ENCODE measurements at places on chromosomes 3 and 15.

DNA sequence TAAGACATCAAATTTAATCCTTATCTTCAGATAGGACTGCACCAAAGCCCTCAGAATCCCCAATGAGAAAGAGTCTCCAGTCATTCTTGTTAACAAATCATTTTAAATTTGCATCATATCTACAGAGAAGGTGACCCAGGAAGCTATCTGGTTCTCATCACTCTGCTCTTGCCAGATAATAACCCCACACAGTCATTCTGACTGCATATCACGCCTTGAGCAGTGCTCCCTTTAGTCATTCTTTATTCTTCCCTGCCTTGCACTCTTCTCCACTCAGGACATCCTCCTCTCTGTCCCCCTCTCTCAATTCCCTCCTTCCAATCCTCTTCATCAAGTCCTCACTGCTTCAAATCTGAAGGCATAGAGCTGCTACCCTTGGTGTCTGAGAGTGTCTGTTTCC lies 83.7 kb upstream of the COL6A6 start:
- DNase-seq = no peak

- no peak for DNase-seq
These were observed 24.9 kb downstream of the ALS2CL start for GRCh38 chr3:46668591-46668990.

GRCh38 chr3:149453140-149453805 lies 21.2 kb upstream of the TM4SF4 start:
- no peak for DNase-seq

DNA sequence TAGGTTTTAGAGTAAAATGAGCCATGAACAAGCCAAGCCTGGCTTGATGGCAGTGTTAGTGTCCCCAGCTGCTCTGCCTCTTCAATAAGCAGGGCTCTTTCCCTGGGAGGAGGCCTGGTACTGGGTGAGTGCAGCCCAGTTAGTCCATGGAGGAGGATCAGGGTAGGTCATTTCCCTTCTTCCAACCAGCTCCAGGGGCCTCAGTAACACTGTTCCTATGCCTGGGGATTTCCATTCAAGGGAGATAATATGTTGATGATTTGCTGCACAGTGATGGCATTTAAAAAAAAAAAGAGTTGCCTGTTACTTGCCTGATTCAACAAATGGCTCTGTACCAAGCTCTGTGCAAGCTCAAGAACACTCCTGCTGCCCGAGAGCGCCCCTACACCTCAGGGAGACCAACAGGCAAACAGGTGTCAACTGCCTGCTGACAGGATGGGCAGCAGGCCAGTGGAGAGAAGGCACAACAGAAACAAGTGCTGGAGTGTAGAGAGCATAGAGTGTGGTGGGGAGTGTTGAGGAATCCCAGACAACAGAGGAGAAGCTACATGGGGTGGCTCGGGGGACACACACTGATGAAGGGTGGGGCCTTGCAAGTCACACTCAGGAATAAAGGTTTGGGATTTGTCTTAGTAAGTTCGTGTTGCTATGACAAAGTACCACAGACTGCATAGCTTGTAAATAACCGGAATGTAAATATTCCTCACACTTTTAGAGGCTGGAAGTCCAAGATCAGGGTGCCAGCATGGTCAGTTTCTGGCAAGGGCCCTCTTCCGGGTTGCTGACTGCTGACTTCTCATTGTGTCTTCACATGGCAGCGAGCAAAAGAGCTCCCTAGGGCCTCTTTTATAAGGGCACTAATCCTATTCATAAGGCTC lies 78.6 kb upstream of the PXYLP1 start:
- no peak for DNase-seq

- no peak for DNase-seq
These were observed 32.9 kb upstream of the CTSH start for GRCh38 chr15:78977591-78978347.

- no peak for DNase-seq
These were observed 148.0 kb upstream of the LRTM1 start for GRCh38 chr3:55075846-55076245.

- DNase-seq = no peak
These were observed 73.1 kb downstream of the OXSM start for GRCh38 chr3:25863011-25863415.

DNA sequence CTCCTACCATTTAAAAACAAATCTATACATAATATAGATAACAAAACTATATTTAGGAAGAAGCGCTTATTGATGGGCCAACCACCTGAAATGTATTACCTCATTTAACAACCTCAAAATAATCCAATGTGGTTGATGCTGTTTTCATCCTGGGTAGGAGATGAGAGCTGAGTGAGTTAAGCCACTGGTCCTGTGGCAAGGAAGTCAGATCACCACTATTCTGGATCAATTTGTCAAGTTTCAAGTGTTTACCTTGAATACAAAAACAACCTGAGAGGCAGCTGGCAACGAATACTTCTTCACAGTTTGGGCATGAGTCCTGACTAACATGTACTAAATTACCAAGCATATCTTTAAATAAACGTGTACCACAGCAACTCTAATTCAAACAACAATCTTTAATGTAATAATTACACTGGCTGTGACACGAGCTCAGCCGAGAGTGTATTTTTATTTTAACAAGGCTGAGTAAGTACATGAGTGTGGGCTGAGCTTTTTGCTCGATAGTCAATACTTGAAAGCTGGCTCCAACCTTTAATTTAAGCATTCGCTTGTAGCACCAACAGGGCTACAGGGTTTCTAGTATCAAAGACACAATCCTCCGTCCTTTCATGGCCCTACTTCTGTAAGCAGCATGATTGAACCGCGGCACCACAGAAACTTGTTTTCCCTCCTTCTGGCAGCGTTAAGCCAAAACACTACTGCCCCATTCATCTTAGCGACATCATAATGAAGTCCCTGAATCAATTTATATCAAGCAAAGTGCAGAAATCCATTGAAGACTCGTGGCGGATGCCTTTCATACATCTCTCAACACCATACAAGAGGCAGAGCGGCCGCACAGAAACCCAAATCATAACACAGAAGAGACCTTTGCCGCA lies 93.8 kb upstream of the ICE2 start:
- no peak for DNase-seq

- DNase-seq = no peak
These were observed 6.7 kb downstream of the CAPN3 start for GRCh38 chr15:42365921-42366550.

GRCh38 chr15:81296186-81296585 lies 27.8 kb downstream of the STARD5 start:
- no peak for DNase-seq

DNA sequence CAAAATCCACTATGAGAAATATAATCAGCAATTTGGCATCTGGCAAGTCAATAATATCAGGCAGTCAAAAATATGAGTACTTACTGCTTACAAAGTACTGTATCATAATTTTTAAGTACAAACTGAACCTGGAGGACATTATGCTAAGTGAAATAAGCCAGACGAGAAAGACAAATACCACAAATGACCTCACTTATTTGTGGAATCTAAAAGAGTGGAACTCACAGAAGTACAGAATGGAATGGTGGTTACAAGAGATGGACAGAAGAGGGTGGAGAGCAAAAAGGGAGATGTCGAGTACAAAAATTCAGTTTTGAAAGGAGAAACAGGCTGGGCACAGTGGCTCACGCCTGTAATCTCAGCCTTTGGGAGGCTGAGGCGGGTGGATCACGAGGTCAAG lies 12.4 kb downstream of the PCYT1A start:
- no peak for DNase-seq

DNA sequence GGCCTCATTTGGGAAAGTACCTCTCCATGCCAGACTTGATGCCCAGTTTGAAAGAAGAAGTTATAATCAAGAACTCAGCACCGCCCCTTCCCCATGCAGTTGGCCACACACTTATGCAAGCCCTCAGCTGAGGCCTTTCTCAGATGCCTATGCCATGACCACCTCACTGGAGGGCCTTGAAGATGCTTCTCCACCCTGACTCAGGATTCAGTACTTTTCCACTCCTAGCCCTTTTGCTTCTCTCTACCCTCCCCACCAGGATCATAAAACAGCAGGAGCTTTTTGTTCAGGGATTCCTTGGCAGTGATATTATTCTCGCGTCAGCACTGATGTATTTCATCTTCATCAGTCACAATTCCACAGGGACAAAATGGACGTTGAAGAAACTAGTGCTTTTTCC lies 313.5 kb downstream of the PYDC2 start:
- DNase-seq = no peak

Data from muscle of arm (tissue), 14 donors.